ENCODE measurements at places on chromosomes 7 and 10. TPM values are rescaled to one million over a fixed set of nuclear protein-coding genes. Genes with fewer than 3 reads are reported as not detected.

The ARHGEF5 gene
- 24.2 TPM for polyA plus RNA-seq

GRCh38 chr7:17130281-17131059 lies 168.0 kb upstream of the AHR start:
- no peak for DNase-seq

GRCh38 chr7:28986028-28986764 lies 28.1 kb upstream of the TRIL start:
- DNase-seq = no peak

GRCh38 chr10:7813481-7813880 lies 4.8 kb upstream of the TAF3 start:
- no peak for DNase-seq

- DNase-seq = no peak
Measured at GRCh38 chr7:140322759-140323158, 75.6 kb downstream of the SLC37A3 start.

DNA sequence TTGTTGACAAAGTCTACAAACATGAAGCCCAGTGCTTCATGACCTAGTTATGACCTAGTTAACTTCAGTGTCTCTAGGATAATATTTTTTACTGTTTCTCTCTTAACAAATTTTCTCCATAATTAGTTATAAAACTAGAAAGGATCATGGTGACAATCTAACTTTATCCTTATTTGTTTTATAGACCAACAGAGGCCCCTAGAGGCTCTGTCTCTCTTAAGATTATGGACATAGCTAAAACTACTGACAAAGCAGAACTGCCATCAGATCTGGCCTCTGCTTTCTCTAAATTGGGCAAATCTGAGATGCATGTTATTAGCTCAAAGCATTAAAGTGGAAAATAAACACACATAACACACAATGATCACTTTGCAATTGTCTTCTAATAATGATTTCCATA lies 176.0 kb downstream of the CSTF2T start:
- DNase-seq = no peak

Data from keratinocyte (primary cell).